ENCODE measurements at places on chromosomes 1 and 21. TPM values are rescaled to one million over a fixed set of nuclear protein-coding genes. Genes with fewer than 3 reads are reported as not detected.

- DNase-seq: no peak
Measured at GRCh38 chr1:117271959-117272358, 61.2 kb upstream of the VTCN1 start.

DNA sequence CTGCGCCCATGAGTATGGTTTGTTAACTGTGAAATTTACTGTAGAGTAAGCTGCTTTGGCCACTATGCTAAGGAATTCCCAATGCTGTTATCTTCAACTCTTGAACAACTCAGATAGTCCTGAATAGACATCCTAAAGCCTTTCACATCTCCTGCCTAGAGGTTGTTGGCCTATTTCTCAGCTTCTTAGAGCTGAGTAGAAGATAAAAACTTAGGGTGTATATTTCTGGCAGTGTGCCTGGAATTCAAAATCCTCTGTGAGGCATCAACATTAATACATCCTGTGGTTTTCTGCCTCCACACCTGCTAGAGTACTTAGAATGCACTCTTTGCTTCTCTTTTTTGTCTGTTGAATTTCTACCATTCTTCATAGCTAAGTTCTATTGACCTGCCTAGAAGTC, 45.8 kb upstream of the RC3H1 start:
- no peak for DNase-seq

DNA sequence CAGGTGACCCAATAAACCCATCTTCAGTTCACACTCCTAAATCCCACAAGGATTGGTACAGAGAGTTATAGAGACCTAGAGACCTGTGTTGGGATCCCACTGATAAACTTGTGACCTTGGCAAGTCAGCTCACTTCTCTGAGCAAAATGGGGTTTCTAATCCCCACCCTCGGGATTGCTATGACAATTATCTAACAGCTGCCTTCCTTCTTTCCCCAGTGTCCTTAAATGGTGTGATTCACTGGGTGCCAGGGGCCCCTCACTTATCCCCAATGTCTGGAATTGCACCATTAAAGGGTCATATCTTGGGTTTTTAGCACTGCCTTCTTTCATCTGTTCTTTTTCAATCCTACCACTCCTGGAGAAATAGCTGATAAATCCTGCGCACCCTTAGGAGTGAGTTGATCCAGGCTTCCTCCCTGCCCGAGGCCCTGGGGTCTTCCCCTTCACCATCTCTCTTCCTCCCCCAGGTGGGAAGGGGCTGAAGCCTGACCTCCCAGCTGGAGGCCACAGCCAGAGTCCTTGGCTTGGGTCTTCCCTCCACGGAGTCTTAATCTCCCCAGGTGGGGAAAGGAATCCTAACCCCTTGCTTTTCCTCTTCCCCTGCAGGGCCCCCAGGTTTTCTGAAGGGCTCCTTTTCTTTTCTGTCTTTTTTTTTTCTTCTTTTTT, 39.7 kb downstream of the LACTBL1 start:
- DNase-seq: no peak

DNA sequence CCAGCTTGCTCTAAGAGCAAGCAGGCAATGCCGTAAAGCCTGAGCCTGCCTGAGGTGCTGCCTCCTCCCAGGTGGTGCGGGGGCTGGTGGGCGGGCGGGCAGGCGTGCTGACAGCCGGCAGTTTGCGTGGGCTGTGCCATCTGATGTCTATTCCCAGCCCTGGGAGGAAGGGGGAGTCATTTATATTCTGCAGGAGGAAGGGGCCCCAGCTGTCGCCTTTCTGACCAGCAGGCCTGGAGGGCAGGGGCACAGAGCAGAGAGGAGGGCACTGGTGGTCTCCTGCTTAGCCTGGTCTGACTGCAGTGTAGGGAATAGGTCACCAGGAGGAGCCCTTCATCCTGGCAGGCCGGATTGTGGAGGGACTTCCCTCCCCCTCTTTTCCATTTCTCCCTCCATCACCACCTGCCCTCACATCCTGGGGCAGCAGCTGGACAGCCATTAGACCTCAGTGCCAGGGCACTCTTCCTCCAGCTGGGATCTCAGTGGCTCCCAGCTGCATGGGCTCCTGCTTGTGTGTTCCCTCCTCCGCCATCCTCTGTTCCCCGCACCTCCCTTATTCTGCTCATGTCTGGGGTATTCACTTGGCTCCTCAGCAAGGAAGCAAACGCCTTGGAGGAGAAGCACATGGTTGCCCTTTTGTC, 4.4 kb downstream of the CYB561D1 start:
- DNase-seq: no peak

DNA sequence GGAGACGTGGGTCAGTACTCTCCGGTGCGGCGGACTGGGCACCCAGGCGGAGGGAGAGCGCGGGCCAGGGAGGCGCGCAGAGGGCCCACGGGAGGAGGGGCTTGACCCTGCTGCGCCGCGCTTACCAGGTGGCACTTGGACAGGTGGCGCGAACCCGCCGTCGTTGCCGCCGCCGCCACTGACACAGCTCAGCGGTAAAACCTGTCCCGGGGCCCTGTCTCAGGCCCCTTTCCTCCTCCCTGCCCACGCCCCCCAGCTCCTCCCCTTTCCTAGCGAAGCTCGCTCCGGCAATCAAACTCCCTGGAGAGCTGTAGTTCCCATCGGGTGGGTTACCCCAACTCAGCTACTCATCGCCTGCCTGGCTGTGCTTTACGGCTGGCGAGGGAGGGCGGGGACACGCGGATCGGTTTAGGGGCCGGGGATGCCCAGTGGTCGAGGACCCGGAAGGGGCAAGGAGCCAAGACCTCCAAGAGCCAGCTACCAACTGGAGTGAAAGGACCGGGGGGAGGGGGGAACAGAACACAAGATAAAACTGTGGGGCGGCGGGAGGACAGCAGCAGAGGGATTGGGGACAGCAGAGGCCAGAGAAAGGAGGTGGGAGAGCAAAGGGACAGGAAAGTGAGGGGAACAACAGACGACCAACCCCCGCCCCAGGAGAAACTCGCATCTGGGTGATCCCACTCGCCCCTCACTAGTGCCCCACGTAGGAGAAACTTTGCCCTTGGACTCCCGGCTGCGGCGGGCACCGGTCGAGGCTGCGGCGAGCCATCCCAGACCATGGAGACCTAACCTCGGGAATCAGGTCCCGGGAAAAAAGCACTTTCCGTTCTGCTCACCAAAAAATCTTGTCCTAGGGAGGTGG, 2.9 kb downstream of the GFI1 start:
- no peak for DNase-seq

- peak; percentile 30 for DNase-seq
Measured at GRCh38 chr21:38913120-38913892, 107.6 kb downstream of the ETS2 start.

- no peak for DNase-seq
Measured at GRCh38 chr1:156847591-156848460, 11.1 kb downstream of the INSRR start.

GRCh38 chr1:14782741-14783591, 184.5 kb downstream of the KAZN start:
- no peak for DNase-seq

GRCh38 chr1:93811326-93812065, 67.5 kb downstream of the DNTTIP2 start:
- no peak for DNase-seq

DNA sequence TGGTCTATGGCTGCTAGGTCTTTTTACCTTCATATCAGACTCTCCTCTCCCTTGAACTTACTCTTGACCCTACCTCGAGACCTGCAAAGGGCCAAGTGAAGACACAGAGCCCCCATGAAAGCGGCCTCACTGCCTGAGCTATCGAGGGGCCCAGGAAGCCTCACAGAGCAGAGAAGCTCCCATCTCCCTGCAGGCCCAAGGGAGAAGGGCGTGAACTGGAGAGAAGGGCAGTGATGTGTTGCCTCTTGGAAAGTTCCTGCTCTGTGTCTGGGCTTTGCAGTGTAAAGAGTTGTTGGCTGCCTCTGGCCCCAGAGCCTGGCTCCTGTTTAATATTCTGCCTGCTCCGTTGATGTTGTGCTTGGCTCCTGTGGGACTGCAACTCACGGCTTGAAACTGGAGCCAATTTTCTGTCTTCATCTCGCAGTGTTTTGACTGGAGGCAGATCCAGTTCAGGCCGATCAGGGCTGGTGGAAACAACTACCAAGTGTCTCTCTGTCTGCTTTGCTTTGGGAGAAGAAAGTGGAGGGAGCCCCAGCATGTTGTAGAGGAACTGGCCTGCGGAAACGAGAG, 4.3 kb downstream of the SERTAD4 start:
- DNase-seq: no peak

Gene PGBD5
- 0.63 TPM for total RNA-seq

Gene TP73
- not detected for total RNA-seq

Gene FCGR1A
- total RNA-seq: 37.1 TPM

Gene CD1B
- not detected for total RNA-seq
